Activated CD4-positive, alpha-beta T cell treated with anti-CD3 and anti-CD28 coated beads, Interleukin-2, amount 10 ng/mL, durations not matched to agents 7 days and 5 days (primary cell): ENCODE measurements at places on chromosomes 6 and 20.

DNA sequence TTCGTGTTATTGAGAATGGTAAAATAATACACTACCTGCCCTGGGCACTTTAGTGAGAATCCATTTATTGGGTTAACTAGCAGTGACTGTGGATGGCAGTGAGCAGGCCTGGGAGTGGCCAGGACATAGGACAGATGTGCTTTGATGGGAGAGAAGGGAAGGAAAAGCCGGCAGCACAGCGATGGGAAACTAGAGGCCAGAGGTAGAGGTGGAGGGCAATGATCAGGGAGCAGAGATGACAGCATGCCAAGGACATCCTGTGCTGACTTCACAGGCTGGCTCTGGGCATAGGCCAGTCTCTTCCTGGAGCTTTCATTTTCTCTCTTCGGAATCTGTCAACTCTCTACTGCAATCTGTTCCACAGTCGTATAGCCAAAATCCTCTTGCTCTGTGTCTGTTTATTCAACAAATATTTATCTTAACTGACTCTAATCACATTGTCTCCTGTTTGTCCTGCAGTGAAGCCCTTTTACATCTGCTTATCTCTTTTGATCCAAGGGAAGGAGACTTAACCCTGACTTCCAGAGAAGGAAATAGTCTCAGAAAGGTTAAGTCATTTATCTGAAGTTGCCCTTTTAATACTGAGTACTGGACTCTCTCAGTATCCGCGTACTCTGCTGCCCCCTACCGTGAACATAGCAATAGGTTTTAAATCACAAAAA, 18.4 kb upstream of the MMP24 start:
- peak; percentile 90 for DNase-seq

- DNase-seq = no peak
Observed at GRCh38 chr6:27161946-27162603, 85.4 kb upstream of the PRSS16 start.

DNA sequence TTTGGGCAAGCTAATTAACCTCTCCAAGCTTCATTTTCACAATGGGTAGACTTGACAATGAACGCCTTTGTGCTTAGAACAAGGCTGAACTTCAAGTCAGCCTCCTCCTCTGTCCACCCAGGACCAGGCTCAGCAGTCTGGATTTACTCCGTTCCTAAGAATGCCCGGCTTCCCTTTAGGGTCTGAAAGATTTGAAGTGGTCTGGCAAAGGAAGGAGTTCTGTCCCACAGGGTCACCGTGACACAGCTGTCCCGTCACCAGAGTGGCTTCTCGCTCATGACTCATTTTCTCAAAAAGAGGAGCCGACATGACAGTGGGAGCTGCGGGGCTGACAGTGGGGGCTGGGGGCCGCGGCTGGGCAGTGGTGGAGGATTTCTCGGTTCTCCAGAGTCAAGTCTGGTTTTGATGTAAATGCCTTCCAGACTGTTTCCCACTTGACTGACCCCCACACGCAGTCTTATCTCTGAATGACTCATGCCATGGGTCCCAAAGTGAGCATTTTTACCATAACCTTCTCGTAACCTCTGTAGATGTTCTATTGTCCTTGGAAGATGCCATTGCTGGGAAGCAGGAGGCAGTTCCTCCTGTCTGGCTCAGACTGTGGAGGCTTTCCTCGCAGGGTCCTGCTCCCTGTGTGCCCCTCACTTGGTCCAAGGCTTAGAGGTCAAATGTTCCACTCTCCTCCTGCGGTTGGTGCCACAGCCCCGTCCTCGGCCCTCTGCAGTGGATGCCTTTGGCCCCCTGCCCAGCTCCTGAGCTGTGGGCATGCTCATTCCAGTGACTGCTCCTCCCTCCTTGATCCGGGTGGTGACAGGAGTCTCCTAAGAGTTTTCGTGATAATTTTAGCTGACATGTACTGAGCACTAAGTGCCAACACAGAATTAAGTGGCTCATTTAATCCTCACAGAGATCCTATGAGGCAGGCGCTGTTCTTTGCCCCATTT, 253.1 kb downstream of the FNDC1 start:
- no peak for DNase-seq

GRCh38 chr20:63703976-63704748, 3.6 kb downstream of the ARFRP1 start:
- no peak for DNase-seq

- no peak for DNase-seq
Observed at GRCh38 chr6:153340568-153340967, 209.5 kb upstream of the RGS17 start.

DNA sequence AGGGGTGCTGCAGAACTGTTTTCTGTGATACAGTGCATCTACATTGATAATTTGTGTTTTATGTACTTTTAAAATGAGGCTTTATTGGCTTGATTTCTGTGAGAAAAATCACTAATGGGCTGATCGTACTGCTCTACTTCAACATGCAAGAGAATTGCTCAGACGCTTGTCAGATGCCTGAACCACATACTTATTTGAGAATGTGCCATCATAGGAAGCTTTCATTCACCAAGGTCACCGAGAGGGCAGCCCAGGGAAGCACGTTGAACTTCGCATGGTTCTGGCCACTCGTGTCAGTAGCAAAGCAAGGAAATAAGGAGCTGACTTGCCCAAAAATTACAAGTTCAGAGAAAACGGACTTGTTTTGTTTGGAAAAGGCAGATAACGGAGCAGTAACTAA, 168.5 kb upstream of the AKAP12 start:
- no peak for DNase-seq

- no peak for DNase-seq
Observed at GRCh38 chr20:23939641-23940040, 48.9 kb downstream of the GGTLC1 start.

- DNase-seq = no peak
Observed at GRCh38 chr6:116404696-116405095, 33.9 kb downstream of the DSE start.

- DNase-seq = no peak
Observed at GRCh38 chr20:45253261-45253660, 1.1 kb downstream of the SLPI start.

GRCh38 chr6:44020664-44021425, 106.4 kb downstream of the MRPL14 start:
- DNase-seq = no peak

DNA sequence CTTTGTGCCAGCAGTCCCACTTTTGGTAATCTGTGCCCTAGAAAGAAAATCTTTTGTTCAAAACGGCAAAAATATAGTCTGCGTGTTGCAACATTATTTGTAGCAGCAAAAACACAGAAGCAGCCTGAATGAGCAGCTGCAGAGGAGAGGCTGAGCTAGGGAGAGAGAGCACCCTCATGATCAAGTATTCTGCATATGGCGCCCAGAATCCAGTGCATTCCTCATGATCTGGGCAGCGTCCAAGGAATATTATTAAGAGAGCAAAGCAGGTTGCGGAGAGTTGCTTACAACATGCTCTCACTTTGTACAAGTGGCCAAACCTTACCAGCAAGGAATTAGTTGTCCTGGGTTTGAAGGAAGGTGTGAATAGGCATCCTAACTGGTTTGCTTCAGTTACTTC, 25.9 kb downstream of the KIZ start:
- DNase-seq = no peak

DNA sequence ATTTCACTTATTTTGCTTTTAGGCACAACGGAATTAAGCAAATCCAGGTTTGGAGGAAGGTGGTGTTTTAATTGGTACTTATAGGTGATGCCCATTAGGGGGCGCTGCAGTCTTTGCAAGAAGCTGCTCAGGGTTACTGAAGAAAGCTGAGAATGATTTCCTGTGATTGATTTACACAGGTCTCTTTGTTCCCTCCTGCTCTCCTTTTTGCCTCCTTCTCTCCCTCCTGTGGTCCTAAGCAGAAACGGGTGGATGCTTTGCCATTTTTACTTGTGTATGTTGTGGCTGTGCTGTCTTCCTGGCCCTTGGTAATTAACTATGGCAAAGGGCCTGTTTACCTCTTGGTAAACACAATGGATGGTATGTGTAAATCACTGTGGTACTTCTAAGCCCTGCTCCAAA, 97.8 kb downstream of the ANKS1A start:
- peak; percentile 79 for DNase-seq

DNA sequence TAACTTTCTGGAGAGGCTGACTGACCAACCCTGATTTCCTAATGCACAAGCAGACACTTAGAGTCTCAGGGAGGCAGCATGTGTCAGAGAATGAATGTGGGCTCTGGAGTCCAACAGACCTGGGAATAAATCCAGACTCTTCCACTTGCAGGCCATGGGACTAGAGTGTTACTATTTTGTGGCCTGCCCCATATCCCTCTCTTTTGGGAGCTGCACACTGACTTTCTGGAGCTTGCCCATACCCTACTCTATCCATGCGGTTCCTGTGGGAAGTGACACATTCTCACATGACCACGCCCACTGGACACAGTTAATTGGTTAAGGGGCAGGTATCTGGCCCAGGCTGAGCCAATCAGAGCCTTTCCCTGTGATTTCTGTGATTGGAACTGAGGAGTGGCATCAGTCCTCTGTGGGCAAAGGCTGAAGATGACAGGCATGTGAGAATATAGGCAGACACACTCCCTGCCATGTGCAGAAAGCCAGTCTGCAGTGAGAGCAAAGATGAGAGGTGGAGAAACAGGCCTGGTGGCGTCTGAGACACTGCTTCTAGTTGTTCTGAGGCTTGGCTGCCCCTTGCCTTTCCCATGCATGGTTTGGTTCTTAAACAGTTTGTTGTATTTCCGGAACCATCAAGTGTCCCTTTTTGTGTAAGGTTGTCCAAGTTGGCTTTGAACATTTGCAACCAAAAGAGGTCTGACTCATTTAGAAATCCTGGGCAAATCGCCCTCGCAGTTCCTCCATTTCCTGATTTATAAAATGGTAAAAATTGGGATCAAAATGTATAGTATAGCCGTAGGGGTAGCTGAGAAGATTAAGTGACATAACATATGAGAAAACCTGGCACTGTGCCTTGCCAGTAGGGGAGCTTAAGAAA, 125.6 kb downstream of the CDC5L start:
- no peak for DNase-seq

DNA sequence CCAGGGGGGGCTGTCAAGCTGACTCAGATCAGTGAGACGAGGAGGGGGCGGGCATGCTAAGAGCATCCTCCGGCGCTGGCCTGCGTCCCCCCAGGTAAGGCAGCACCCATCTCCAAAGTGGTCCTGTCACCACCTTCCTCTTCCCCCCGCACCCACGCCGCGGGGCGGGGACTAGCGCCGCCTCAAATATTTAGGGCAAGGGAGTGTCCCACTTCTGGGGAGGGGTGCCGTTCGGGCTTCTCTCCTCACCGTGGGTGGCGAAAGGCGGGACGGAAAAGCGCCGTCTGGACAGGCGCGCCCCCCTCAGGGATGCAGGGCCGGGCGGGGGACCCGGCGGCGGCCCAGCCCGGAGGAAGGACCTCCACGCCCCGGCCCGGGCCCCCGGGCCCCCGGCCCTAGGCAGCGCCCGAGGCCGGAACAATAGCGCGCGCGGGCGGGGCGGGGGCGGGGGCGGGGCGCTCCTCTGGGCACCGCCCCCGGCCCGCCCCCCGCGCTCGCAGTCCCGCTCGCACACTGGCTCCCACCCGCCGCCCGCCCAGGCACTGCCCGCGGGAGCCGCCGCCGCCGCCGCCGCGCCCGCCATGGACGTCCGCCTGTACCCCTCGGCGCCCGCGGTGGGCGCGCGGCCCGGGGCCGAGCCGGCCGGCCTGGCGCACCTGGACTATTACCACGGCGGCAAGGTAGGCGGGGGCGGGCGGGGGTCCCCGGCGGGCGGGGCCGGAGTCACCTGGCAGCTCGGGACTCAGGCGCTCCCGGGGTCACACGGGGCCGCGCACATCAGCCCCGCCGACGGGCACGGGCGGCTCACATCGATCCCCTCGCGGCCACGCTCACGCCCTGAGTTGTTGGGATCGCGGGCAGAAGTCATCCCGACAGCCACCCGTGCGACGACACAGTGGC, at the start of gene TOX2:
TSS of gene TOX2 (plus strand) at position 542 of the 900 bp plus-strand sequence. CDS start at position 582, 40 bp downstream.
- DNase-seq = peak; percentile 37
